OCI-LY7 (cell line): ENCODE measurements at places on chromosomes 3 and 15.
A peak's percentile ranks its signal among the peaks of the same experiment; 100 is the strongest.

DNA sequence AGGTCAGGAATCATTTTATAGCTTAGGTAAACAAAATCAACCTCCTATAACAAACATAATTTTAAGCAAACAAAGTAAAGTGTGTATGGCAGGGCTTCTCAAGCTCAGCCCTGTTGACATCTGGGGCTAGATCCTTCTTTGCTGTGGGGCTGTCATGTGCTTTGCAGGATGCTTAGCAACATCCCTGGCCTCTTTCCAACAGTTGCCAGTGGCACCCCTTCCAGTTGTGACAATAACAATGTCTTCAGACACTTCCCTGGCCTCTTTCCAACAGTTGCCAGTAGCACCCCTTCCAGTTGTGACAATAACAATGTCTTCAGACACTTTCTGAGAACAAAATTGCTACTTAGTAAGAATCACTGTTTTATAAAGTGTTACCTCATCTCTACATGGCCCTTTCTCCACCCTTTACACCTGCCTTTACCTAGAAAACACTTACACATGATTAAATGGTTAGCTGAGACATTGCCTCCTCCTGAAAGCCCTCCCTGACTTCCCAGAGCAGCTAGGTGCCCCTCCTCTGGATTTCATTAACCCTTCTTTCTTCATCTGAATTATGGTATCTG is 194.0 kb upstream of the LMCD1 start:
- DNase-seq: no peak

- DNase-seq: no peak
These were observed 30.9 kb downstream of the EAF1 start for GRCh38 chr3:15458212-15458780.

DNA sequence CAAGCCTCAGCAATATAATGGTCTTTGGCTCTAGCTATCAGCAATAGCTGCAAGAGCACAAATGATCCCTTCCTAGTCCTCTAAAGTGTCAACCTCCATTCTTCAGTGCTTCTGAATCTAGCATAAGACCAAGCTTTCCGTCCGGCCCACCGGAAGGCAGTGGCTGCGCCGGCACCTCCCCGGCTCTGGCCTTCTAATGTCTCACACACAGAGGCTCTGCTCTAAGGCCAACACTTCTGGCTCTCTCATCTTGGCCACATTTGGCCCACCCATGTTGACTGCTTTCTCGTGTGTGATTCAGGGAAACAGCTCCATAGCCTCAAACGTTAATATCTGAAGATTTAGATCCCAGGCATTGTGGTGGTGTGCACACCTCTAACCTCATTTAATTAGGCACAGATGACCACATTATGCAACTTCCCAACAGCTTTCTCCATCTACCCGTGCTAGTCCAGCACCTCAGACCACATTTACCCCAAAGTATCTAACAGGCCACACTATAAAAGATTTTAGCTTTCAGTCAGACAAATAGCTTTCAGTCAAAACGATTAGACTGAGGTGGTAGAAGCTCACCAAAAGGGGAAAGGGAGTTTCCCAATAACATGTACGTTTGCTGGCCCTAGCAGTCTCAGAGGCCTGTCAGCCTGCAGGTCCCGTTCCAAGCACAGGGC is 19.3 kb downstream of the SLC51A start:
- DNase-seq: no peak

- DNase-seq: peak; percentile 55
These were observed 34.9 kb downstream of the DCLK3 start for GRCh38 chr3:36729204-36730056.

- no peak for DNase-seq
These were observed 84.9 kb downstream of the CGGBP1 start for GRCh38 chr3:87973906-87974305.

GRCh38 chr3:39869890-39870289 is 60.5 kb downstream of the MYRIP start:
- DNase-seq: no peak

- DNase-seq: no peak
These were observed 11.2 kb upstream of the FAM174B start for GRCh38 chr15:92666780-92667179.

DNA sequence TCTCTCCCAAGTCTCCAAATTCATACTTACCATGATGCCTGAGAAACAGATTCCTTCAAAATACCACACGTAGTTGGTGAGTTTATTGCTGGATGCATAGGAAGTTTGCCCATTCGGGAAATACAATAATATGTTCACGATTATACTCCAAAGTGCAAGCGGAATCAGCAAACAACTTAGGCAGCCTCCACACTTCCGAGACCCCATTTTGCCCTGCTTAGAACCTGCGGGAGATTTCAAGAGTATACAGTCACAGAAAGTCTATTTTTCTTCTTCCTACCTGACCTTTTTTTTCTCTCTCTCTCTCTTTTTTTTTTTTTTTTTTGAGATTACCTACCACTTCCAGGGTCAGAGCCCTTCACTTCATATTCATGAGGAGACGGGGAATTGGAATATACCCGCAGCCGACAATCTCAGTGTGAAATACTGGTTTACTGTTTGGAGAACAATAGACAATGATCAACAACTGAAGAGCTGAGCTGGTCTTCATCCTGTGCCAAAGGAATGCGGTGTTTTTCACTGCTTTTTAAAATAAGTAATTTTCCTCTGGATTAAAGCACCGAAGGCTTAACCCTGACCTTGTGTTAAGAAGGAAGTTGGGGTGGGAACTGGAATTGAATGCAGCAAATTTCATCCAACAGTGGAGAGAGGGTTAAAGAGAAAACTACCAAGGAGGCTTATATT is at the start of gene TM4SF18:
Gene TM4SF18 (minus strand): TSS at position 461 of the 684 bp plus-strand sequence. CDS start 254 bp downstream, at position 207.
- no peak for DNase-seq

GRCh38 chr3:193594946-193595689 is 2.1 kb downstream of the OPA1 start:
- no peak for DNase-seq

DNA sequence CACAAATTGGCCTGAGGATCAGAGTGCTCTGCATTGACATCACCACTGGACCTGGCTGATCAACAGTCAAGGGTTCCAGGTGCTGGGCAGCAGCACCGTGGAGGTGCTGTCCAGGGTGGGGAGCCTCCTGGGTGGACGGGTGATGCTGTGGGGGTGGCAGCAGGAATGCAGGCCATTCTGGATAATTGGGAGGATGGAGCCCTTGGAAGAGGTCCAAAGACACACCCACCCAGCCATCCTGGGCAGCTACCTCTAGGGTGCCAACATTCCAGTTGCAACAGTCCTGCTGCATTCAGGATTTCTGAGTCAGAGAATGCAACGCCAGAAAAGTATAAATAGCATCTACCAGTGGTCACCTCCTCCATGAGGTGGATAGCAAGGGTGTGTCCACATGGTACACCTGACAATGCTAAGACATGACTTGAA is 26.8 kb downstream of the STARD5 start:
- no peak for DNase-seq

- DNase-seq: no peak
These were observed 47.2 kb upstream of the KLF13 start for GRCh38 chr15:31279221-31280045.

GRCh38 chr3:128004661-128005060 is 47.6 kb upstream of the SEC61A1 start:
- DNase-seq: no peak

DNA sequence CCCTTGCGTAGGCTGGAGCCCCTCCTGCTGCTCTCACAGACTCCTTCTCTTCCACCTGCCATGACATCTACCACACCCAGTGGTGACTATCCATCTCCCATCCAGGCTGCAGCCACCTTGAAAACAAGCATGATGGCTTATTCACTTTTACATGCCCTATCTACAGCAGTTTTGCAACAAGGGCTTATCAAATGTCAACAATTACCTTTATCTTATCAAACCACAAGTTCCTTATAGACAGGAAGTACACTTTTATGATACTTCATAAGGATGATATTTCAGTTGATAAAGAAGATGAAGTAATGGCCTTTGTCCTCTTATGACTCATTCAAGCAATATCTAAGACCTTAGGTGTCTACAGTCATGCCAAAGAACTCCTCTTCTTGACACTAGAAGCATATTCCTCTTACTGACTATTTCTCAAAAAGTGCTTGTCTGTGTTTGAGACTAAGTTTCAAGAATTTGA is 125.3 kb upstream of the SPRED1 start:
- no peak for DNase-seq

DNA sequence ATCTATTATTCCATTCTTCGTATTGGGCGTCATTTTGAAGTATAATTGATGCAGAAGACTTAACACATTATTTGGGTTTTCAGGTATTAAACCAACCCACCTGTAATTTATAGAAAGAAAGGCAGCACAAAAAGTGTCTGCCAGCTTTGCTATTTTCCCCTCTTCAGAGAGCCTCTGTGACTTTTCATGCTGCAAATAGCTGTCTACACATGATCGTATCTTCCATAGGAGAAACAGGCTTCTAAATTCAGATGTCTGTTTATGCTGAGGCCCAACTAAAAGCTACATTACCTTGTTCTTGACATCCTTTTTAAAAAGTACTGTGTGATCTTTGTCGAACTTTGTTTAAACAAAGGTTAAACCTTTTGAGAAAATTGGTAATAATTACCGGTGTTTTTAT is 5.0 kb downstream of the ACKR2 start:
- no peak for DNase-seq

GRCh38 chr15:63701365-63701764 is 104.2 kb downstream of the FBXL22 start:
- no peak for DNase-seq

DNA sequence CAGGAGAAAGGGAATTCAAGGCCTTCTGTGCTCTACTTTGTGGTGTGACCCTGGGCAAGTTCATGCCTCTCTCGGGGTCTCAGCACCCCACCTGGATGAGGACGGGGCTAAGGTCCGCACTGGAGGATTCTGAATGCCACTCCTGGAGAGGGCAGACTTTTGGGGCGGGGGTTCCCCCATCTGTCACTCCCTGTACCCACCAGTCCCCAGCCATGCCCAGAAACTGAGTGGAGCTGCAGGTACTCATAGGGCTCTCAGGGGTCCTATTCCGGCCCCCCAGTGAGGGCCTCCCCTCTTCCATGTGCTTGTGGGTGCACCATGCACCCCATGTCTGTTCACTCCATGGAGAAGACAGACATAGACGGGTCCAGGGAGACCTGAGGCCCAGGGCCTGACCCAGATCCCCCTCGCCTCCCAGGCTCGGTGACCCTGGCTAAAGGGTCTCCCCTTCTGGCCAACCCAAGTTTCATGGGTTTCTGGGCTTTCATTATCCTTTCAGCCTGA is 26.0 kb downstream of the ACSBG1 start:
- no peak for DNase-seq

DNA sequence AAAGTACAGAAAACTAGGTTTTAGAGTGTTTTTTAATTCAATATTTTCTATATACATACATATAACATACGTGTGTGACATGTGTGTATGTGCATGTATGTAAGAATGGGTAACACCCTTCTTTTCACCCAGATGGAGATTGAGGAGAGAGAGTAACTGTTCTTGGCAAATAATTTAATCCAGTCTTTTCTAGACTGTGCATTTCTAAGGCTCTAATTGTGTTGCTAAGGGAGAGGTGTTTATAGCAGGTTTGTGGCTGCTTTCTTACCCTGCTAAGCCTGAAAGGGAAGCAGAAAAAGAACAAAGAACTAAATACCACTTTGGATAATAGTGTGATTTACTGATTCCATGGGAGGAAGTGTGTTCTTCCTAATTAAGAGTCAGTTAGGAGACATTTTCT is 46.0 kb upstream of the ALDH1L1 start:
- no peak for DNase-seq

DNA sequence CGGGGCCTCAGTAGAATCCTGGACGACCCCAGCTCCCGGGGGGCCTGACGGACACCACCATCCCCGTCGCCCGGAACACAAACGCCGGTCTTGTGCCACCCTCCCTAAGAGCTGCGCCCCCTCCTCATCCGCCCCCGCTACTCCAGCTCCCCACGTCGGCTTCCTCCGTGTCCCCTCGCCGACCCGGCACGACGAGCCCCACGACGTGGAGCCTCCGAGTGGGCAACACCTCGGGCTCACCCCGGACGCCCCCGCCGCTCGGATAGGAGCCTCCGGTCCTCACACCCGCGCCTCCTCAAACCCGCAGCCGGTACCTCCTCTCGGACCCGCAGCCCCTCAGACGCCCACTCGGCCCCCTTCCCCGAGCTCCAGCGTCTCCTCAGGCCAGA is 525 bp downstream of the NPTN start:
- DNase-seq: peak; percentile 40

- DNase-seq: no peak
These were observed 2.1 kb downstream of the PDE8A start for GRCh38 chr15:84983711-84984110.

GRCh38 chr15:42670451-42670850 is 66.5 kb downstream of the CDAN1 start:
- no peak for DNase-seq

- DNase-seq: no peak
These were observed 135.6 kb downstream of the RBMS3 start for GRCh38 chr3:29416514-29416913.

DNA sequence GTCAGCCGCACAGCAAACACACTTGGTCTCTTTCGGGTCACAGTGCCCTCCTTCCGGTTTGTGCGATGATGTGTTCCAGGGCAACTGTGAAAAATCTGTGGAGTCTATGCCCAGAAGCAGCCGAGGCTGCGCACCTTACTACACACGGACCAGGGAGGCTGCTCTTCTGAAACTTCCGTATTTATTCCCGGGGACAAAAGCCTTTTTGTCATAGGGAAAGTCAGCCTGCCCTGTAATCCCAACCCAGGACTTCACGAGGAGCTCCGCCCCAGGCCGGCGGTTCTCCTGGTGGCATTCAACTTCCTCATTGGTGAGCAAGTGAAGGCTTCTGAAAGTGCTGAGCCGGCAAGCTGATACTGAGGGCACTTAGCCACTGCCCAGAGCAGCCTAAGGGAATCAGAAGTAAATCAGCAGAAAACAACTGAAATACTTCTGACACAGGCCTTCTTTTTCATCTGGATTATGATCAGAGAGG is 126.5 kb downstream of the FMN1 start:
- DNase-seq: no peak
